Mucosa of descending colon (tissue), 3 donors: ENCODE measurements at places on chromosomes 12 and 14. TPM values are rescaled to one million over a fixed set of nuclear protein-coding genes. Genes with fewer than 3 reads are reported as not detected.

EIF2B1 gene
- 37.7 TPM for total RNA-seq

MORN3 gene
- 0.35 TPM for total RNA-seq

PLA2G1B gene
- total RNA-seq, result not detected

MYF5 gene
- not detected for total RNA-seq

C14orf132 gene
- 4.9 TPM for total RNA-seq

KRT78 gene
- not detected for total RNA-seq

PPP4R4 gene
- not detected for total RNA-seq

ASCL1 gene
- total RNA-seq, result 0.16 TPM

MANSC1 gene
- 46.5 TPM for total RNA-seq

CATSPERB gene
- 3.5 TPM for total RNA-seq

FAM90A1 gene
- 0.36 TPM for total RNA-seq

HELB gene
- 3.8 TPM for total RNA-seq

GPR33 gene
- not detected for total RNA-seq

MGP gene
- total RNA-seq, result 42.9 TPM

HNF1A gene
- 14.4 TPM for total RNA-seq

ALDH1L2 gene
- 4.3 TPM for total RNA-seq

TMEM119 gene
- total RNA-seq, result 5.1 TPM

PRB2 gene
- not detected for total RNA-seq
